HAP-1 (cell line): ENCODE measurements at places on chromosomes 5 and 9.

DNA sequence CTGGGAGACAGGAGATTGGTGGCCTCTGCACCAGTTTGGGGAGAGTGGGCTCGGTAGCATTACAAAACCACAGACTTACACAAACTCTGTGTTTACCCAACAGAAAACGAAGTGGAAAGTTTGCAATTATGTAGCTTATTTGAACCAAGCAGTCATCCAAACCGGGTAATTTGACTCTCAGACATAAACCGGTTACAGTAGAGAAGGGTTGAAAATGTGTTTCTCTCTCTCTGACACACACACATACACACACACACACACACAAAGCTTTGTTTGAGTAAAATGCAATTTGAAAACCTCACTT, 97.1 kb upstream of the ZNF608 start:
- no peak for DNase-seq

GRCh38 chr5:174074369-174074768, 28.9 kb downstream of the NSG2 start:
- DNase-seq = no peak

- no peak for DNase-seq
These were observed 40.3 kb downstream of the KCNN2 start for GRCh38 chr5:114402206-114402605.

- no peak for DNase-seq
These were observed 23.2 kb downstream of the CDKN2A start for GRCh38 chr9:21970800-21971640.

- DNase-seq = no peak
These were observed 12.0 kb downstream of the GDF9 start for GRCh38 chr5:132854301-132854700.

DNA sequence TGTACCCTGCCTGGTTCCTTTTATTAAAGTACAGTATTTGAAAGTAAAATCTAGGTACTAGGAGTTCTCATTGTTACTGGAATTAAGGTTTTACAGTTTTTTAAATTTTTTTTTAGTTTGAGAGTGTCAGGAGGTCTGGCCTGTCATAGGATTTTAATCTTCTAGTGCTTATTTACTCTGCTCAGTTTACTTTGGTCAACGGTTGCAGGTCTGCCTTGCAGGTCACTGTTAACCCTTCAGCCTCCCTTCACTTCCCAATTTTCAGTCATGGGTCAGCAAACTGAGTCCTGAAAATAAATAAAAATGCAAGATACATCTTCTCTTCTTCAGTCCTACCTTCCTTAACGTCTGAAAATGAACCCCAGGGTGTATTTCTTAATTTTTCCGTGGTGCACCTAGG, 18.8 kb upstream of the PTBP3 start:
- DNase-seq = no peak

DNA sequence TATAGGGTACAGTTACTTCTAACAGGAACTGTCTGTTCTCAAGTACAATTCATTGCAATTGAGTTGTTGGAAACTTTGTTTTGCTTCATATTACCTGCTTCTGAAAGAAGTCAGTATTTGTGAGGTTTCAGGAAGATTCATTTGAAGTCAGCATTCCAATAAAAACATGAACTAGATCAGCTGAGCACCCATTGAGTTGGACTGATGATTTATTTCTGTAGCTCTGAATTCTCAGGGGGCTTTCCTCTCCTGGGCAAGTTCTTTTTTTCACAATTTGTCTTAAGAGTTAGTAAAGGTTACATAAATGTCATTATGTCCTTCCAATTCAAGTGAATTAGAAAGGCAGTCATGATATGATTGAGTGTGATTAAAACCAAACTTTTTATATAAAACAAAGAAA, 16.2 kb upstream of the KIF2A start:
- DNase-seq = no peak

DNA sequence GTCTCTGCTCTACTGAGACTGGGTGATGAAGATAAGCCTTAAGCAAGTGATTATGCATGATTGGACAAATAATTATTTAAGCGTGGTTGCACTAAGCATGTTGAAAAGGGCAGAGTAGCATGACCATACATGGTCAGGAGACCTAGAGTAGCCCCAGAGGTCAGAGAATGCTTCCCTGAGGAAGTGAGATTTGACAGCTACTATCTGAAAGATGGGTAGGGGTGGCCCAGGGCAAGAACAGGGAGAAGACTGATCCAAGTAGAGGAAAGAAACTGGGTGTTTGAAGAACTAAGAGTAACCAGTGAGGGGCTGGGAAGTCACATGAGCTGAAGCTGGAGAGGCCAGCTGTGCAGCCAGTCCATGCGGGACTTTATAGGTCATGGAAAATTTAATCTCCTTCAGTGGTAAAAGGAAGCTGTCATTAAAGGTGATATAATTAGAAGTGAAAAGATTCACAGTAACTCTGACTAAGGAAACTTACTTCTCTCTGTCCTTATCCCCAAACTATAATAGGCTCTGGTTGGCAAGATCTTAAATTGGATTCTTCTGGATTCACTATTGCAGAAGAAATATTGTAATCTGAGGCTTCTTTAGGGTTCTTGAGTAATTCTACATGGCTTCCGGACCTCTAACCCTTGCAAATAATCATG, 35.2 kb downstream of the YIPF5 start:
- no peak for DNase-seq

DNA sequence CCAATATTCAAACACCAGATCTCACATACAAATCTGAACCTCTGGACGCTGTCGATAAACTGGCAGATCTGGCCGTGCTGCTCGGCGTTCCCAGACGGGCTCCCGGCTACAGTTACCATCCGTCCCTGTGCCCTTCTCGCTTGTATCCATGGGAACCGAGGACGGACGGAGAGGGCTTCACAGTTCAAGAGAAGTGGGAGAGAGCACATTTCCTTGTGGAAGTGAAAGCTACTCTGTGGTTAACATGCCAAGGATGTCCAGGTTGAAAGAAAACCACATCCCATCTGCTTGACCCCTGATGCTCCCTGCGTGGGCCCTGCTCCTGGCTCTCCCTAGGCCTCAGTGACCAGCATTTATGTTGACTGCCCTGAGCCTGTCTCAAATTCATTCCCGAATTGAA, 6.3 kb upstream of the DBN1 start:
- DNase-seq = no peak

DNA sequence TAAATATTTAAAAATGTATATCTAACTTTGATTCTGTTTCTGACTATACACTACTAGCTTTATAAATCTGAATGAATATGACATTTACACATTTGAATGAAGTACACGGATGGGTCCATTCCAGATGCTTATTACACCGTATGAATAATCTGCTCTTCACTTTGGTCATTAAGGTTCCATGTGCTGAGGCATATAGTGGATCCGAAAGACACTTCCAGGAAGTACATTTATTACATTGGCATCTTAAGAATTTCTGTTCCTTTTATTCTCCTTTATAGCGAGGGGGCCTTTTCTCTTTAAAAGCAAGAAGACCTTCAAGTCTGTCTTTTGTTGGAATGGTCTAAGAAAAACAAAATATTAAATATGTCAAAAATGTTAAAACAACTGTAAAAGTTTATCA, 147.6 kb downstream of the AUH start:
- no peak for DNase-seq

GRCh38 chr5:74833537-74834266, 32.5 kb downstream of the FAM169A start:
- no peak for DNase-seq

DNA sequence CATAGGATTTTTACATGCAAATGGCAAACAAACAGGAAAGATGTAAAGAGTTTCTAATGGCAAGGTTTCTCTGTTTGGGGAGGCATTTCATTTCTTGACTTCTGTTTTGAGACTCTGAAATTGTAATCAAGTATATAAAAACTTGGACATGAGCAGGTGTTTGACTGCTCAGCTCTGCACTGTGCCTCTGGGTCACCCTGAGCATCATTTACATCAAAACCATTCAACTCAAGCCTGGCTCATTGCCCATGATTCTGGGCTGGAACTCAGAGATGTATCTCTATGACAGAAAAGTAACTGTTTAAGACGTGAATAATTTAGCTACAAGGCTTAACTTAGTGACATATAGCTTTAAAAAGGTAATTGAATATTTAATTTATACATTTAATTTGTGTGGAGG, 1402.4 kb upstream of the NUDT12 start:
- DNase-seq = no peak

- DNase-seq = no peak
These were observed 158.9 kb downstream of the ENTREP1 start for GRCh38 chr9:69483886-69484422.

- DNase-seq = no peak
These were observed 122.5 kb downstream of the TRPM3 start for GRCh38 chr9:70998962-70999361.

DNA sequence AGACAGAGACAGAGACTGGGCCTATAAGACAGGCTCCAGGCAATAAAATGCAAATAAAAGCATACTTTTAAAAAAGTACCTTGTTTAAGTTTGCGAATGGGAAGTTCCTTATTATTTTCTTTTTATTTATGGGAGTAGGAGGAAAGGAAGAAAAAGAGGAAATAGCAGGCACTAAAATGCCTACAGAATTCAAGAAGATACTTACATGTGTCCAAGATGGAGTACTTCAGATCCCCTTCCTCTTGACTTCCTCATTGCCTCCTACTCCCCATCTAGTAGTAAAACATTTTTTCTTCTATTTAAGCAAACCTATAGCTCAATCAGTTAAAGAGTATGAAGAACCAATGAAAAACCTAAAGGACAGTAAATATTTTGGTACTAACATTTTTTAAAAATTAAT, 24.8 kb downstream of the GKAP1 start:
- DNase-seq = no peak

GRCh38 chr5:69032009-69032408, 61.8 kb upstream of the SLC30A5 start:
- DNase-seq = no peak

DNA sequence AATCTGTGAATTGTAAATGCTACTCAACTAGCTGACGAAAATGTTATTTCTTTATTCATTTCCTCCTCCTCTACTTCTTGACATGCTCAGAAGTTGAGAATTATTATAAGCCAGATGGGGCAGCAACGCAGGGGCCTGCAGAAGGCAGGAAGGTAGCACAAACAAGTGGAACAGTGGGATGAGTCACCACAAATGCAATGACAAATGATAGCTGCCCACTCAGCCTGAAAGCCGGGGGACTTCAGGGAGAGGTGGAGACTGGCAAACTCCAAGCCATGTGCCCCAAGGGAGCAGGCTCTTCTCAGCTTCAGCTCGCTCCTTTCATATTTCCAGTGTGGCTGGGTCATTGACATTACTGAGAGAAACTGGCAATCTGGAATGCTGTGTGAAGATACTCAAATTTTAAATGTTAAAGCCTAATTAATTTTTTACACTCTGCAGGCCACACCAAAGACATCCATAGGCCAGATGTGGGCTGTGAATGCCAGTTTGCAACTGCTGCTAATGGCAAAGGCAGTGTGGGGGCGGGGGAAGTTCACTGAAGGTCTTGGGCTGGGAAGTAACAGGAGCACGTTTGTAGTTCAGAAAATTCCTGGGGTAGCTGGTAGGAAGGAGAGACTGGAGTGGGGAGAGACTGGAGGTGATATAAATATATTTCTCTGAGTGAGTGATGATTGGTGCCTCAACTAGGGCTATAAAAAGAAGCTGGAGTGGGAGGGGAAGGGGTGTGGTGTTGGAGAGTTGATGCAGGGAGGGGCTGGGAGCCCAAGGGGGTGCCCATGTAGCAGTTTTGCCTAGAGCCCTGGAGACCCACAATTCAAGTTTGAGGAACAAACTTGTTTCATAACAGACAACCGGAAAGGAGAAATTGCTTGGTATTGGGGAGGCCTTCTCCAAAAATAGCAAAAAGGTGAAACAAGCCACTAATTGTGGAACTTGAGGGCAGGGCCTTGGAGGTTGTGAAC, 20.8 kb upstream of the ADRB2 start:
- DNase-seq = no peak

DNA sequence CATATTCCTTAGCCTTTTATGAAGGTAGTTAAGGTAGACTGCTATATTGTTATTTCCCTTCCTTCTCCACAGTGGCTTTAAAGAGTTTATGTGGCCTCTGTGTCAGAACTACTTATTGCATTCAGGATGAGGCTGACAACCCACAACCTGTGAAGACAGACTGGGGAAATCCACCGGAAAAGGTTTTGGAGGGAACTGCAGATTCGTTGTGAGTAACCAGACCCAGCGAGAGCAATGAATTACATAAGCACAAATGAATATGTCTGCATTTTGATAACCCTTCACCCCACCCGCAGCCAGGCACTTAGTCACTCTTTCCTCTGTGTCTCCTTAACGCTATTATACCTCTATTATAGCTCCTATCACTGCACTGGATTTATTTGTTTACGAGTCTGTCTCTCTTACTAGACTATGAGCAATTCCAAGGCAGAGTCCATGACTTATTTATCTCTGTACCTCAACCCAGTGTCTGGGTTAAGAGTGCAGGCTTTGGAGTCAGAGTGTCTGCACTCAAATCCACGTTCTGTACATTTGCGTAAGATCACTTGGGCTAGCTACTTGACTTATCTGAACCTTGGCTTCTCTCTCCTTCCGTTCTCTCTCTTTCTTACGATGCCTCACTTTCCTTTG, 19.2 kb downstream of the KCTD16 start:
- no peak for DNase-seq
